Stimulated activated CD4-positive, alpha-beta T cell treated with anti-CD3 and anti-CD28 coated beads, Interleukin-1b, Interleukin-23, amount 100 ng/mL, for 1 hour (primary cell): ENCODE measurements at places on chromosomes 7 and 10.

DNA sequence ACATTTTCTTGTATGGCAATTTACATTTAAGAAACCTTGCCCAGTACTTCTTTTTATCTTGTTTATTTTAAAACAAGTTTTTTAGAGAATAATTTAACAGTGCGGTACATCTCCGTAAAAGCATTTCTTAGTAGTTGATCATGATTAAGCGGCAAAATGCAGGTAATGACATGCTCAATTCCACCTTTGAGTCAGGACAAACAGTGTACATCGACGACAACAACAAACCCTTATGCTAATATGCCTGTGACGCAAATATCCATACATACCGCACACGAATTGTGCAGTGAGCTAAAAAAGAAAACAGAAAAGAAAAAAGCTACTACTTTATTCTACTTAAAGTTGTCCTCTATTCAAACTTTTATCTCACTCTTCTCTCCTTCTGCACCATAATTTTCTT lies 1.9 kb downstream of the MAGI2 start:
- DNase-seq = no peak

DNA sequence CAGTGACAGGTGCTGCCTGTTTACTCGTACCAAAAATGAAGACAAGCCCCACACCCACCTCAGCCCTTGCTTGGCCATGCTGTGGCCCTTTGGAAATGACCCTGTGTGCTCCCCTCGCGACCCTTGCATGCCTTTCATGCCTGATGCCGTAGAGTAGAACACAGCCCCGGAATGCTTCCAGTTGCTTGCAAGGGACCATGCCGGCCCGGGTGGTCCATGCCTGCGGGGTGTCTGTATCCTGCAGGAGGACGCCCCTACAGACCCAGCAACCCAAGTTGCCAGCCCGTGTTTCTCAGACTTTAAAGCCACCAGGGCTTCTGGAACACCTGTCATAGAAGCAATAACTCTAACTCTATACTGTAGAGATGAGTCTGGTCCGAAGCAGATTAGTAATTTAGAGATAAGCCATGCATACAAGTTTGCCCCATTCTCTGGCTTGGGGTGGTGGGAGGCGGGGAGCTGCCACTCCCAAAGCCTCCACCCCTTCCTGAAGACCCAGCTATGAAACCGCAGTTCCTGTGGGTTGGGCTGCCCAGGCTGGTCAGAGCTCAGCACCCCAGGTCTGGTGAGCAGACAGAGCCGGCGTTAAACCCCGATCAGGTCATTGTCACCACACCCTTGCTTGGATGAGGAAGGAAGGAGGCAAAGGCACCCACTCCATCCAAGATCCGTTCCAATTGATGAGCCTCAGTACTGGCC lies 143.5 kb downstream of the ADCY1 start:
- no peak for DNase-seq

GRCh38 chr7:155230169-155230593 lies 67.5 kb upstream of the INSIG1 start:
- no peak for DNase-seq

DNA sequence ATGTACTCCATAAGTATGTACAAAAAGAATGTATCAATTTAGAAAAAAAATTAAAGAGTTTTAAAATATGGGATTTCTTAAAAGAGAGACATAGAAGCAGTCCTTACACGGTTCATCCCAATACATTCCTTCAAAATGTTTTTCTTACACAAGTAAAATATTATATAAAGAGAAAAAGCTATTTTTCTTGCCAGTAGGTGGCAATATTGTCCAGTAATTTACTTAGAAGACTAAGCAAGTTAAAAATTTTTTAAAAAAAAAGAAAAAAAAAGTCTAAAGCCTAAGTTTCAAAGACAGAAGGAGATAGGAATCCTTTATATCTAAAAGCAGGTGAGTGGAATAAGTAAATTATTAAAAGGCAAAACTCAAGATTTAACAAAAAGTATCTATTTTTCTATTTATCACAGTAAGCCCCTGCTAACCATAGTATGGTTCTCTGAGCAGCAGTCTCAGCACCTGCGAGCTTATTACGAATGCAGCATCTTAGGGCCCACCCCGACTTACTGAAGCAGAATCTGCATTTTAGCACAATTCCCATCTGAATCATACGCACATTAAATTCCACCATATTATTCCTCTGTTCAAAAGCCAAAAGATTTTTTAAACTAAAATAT lies 240.6 kb downstream of the DGKI start:
- no peak for DNase-seq

GRCh38 chr10:13922586-13922985 lies 335.8 kb downstream of the PRPF18 start:
- DNase-seq = no peak

GRCh38 chr10:1858547-1858946 lies 121.2 kb upstream of the ADARB2 start:
- no peak for DNase-seq

GRCh38 chr7:43248961-43249822 lies 136.7 kb downstream of the HECW1 start:
- no peak for DNase-seq

- no peak for DNase-seq
Observed at GRCh38 chr7:127891144-127891543, 140.1 kb downstream of the LRRC4 start.

- DNase-seq = no peak
Observed at GRCh38 chr10:22315455-22316285, 518 bp upstream of the COMMD3 start.

DNA sequence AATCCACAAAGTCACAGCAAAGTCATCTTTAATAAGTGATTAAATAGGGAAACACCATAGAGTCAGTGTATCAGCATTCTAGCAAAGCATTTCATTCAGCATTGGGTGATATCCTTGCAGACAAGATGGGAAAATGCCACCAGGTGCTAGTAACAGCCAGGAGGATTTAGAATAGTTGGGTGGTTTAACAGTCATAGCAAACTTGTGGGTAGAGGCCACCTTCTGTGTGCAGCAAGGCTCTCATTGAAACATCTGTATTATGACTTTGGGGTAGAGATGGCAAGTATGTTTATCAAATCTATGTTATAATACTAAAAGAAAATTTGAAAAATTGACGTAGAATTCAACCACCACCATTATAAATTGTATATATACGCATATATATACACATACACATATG lies 26.4 kb upstream of the ADO start:
- DNase-seq = no peak

DNA sequence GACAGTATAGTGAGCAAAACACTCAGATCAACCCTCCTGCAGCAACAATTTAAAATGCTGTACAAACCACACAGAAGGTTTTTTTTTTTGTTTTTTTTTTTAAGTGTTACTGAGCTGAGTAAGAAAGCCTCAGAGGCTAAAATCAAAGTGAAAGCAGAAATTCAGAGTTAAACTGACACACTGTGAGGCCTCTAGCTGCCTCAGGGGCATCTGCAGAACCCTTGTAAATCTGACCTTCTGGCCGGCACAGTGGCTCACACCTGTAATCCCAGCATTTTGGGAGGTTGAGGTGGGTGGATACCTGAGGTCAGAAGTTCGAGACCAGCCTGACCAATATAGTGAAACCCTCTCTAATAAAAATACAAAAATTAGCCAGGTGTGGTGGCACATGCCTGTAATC lies 7.4 kb upstream of the GNA12 start:
- no peak for DNase-seq

GRCh38 chr10:18786478-18786877 lies 127.2 kb downstream of the ARL5B start:
- DNase-seq = no peak

- no peak for DNase-seq
Observed at GRCh38 chr7:40646717-40647116, 511.9 kb downstream of the SUGCT start.

DNA sequence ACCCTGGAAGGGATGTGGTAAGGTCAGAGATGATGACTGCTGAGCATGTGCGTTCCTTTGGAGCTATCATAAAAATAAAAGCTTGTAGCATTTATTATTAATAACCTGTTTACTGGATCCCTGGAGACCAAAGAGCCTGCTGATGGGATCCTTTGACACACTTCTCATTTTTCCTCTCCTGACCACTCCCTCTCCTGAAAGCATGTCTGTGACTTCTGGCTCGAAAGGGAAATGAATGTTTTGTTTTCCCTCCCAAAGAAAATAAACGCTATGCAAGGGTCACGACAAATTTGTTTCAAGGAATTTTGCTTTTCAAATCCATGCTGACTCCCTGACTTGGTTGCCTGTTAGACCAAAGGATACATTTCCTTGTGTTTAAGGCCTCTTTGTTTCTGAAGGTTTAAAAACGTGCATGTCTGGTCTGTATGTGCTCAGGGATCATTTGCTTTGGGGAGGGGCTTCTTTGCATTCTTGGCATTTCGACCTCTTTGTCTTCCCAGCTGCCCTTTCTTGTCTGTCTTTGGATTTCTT lies 185.1 kb upstream of the AGK start:
- no peak for DNase-seq

- no peak for DNase-seq
Observed at GRCh38 chr10:110851020-110851612, 20.6 kb upstream of the PDCD4 start.

DNA sequence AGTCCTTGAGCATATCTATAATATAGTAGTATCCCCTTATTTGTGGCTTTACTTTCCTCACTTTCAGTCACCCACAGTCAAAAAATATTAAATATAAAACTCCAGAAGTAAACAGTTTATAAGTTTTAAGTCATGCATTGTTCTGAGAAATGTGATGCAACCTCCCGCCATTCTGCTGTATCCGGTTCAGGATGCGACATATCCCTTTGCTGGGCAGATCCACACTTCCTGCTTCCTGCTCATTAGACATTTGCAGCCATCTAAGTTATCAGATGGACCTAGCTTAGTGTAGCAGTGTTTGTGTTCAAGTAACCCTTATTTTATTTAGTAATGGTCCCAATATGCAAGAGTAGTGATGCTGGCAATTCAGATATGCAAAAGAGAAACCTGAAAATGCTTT lies 38.9 kb upstream of the BMS1 start:
- DNase-seq = no peak

- no peak for DNase-seq
Observed at GRCh38 chr7:90830308-90830707, 234.2 kb downstream of the CDK14 start.

DNA sequence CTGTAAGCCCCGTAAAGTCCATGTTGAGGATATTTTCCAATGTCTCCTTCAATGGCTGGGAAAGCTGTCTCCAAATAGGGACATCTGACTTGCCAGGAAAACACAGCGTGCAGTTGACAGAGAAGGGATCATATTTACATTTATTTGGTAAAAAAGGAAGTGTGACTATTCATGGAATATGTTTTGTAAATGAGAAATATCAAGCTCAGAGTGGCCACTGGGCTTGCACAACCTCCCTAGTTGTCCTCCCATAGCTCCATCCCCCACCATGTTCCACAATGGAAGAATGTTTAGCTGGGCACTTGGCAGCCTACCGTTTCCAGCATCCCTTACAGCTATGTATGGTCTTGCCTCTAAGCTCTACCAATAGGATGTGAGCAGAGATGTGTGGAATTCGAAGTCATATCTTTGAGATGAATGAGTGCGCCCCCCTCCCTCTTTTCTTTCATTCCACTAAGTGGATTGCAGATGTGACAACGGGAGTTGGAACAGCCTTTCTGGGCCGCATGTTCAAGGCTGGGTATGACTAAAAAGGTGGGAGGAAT lies 306.6 kb upstream of the ZMIZ1 start:
- DNase-seq = no peak

DNA sequence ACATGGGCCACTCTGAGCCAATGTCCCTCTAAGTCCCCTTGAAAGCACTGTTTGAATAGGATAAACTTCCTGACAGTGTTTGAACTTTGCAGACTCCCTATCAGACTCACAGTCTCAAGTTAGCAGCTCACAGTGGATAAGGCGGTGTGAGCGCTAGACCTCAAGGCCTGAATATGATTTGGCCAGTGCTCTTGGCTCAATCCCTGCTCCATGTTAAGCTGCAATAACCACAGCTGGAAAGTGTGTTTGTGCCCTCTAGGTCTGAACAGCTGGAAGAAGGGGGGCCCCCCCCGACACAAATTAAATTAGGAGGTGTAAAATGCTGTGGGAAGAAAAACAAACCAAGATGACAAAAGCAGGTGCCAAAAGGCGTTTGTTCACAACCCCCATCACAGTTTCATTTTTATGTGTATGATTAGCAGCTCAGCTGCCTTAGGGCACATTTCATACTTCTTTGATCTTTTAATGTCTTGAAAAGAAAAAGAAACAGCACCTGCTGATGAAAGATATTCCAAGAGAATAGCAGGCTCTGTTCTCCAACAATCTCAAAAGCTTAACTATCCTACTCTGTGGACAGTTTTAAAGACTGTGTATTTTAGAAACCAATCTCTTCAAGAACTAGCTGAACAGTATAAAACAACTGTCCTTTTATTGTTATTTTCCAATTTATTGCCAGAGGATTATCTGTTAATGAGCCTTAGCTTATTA lies 167.6 kb downstream of the SNX13 start:
- DNase-seq = no peak

- no peak for DNase-seq
Observed at GRCh38 chr10:132774181-132774901, 11.6 kb downstream of the NKX6-2 start.

GRCh38 chr7:93138576-93138975 lies 9.6 kb downstream of the SAMD9L start:
- no peak for DNase-seq

DNA sequence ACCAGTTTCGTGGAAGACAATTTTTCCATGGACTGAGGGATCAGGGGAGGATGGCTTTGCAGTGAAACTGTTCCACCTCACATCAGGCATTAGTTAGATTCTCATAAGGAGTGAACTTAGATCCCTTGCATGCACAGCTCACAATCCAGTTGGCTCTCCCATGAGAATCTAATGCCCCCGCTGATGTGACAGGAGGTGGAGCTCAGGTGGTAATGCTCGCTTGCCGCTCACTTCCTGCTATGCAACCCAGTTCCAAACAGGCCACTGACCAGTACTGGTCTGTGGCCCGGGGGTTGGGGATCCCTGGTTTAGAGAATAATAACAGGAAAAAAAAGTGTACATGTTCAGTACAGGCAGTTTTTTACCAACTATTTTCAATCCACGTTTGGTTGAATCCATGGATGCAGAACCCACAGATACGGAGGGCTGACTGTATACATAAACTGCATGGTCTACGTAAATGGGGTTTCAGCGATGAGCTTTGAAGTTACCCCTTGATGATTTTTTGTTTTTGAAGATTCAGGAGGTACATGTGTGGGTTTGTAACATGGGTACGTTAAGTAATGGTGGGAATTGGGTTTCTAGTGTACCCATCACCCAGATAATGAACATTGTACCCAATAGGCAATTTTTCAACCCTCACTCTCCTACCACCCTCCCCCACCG lies 24.5 kb downstream of the OGDH start:
- DNase-seq = no peak

DNA sequence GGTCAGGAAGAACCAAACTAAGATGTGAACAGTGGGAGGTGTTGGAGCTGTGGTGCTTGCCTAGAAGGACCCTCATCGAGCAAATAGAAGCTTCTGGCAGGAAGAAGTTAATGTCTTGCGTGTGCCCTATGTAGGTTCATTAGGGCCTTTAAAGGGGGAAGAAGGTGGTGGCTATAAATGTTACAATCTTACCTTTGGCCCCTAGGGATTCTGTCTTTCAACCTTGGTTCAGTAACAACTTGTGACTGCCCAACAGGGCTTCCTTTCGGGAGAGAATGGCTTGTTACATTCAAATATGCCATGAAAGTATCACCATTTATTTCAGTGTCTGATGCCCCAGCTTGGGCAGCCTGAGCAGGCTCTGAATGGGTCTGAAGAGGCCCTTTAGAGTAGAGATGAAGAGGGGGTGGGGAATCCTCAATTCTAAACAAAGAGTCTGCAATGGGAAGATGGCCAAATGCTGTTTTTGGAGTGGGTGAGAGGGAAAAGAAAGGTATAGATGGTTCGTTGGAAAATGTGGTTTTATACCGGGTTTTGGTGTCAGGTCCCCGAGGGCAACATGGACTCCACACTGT lies 108.0 kb downstream of the TCF7L2 start:
- DNase-seq = no peak
